GM13977 (cell line): ENCODE measurements at places on chromosomes 13 and 19.

- no peak for DNase-seq
These were observed 38.3 kb upstream of the SPRY2 start for GRCh38 chr13:80379245-80379644.

GRCh38 chr19:572743-573518 lies 535 bp downstream of the BSG start:
- peak; percentile 74 for DNase-seq

- DNase-seq: no peak
These were observed 123.9 kb downstream of the TUBA3C start for GRCh38 chr13:19057588-19058340.

DNA sequence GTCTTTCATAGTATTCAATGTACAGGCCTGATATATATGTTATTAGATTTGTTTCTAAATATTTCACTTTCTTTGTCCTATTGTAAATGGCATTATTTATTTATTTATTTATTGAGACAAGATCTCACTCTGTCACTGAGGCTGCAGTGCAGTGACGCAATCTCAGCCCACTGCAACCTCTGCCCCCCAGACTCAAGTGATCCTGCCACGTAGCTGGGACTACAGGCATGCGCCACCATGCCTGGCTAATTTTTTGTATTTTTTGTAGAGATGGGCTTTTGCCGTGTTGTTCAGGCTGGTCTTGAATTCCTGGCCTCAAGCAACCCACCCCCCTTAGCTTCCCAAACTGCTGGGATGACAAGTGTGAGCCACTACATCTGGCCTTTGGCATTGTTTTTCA lies 5.4 kb upstream of the GAS6 start:
- no peak for DNase-seq

DNA sequence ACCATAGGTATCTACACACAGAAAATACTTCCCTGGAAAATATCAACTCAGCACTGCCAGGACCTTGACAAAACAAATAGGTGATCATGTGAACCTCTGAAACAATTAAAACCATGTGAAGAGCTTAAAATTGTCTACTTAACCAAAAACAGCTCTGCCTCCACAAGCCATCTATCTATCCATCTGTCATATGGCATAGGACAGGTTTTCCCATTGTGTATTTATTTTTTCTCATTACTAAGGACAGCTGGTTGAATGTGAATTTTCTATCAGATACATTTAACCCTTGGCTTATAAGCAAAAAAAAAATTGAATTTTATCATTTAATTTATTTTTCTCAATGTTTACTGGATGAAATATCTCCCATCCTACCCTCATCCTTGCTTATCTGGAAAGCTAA lies 279.5 kb downstream of the PCDH9 start:
- DNase-seq: no peak

DNA sequence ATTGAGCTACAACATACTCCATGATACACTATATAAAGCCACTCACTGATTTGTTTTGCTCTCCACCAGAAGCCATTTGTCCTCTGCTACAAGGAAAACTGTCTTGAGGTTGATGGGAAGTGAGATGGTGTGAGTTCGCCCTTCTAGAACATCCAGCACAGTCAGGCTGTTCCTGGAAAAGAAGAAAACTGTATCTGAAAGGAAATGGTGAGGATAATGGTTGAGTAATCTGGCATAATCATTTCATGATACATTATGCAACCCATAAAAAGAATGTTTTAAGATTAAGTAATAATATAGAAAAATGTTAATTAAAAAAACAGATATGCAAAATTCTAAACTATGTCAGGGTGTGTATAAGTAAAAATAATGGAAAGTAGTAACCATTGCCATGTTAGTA lies 233.9 kb downstream of the RGCC start:
- DNase-seq: no peak

GRCh38 chr19:33849551-33850147 lies 53.0 kb downstream of the KCTD15 start:
- DNase-seq: no peak

DNA sequence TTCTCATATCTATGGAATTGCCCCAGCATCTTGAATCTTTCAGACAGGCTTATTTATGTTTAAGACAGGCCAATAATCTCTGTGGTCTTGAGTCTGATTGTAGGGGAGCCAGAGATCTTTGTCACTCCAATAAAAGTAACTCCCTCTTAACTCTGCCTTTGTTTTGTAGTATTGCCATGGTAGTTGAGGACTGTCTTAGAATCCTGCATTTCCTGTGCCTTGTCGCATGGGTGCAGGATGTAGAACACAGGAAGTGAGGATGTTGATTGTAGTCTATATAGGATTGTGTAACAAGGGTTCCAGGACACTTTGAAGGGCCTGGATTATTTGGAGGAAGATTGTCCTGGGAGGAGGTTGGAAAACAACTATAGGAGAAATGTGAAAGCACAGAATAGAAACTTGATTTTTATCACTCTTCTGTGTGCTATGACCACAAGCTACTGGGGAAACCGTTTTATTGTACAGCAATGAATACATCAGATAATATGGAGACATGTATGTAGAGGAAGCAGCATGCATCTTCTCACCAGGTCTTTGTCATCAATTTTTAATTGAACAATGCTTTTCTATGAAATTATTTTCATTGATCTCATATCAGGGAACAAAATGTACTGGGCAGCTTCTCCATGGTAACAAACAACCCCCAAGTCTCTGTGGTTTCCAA lies 411.7 kb downstream of the FGF9 start:
- DNase-seq: no peak

GRCh38 chr19:54206831-54207177 lies 6.1 kb downstream of the RPS9 start:
- no peak for DNase-seq

- DNase-seq: peak; percentile 84
These were observed 6.3 kb downstream of the PLEKHF1 start for GRCh38 chr19:29671393-29672160.

DNA sequence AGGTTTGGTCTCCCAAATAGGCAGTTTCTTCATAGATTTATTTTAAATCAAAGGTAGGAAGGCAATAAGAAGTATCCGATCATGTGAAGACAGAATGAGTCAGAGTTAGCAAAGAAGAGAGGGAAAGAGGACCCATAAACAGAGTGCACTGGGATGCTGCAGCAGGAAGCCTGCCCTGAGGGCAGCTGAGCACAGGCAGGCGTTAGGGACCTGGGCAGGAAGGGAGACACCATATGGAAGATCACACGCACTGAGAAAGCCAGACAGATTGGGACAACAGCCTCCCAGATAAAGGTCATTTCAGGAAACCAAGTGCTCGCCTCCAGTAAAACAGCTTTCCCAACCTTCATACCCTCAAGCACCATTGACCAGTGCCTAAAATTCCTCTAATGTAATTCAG lies 598.0 kb downstream of the EFNB2 start:
- DNase-seq: no peak

GRCh38 chr19:3029065-3029923 lies at the start of gene TLE2:
TLE2 (minus strand) TSS chr19:3029280; CDS start chr19:3028904, 376 bp downstream.
- peak; percentile 79 for DNase-seq

DNA sequence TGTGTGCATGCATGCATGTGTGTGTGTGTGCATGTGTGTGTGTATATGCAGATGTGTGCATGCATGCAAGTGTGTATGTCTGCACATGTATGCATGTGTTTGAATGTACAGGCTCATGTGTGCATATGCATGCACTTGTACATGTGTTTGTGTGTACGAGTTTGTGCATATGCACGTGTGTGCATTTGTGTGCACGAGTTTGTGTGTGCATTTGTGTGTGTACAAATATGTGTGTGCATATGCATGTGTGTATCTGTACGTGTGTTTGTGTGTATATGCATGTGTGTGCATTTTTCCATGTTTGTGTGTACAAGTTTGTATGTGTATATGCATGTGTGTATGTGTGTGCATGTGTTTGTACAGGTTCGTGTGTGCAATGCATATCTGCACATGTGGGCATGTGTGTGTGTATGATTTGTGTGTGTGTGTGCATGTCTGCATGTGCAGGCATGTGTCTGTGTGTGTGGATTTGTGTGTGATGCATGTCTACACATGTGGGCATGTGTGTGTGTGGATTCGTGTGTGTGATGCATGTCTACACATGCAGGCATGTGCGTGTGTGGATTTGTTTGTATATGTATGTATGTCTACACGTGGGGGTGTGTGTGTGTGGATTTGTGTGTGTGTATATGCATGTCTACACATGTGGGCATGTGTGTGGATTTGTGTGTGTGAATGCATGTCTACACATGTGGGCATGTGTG lies 57.1 kb downstream of the F2RL3 start:
- no peak for DNase-seq

- DNase-seq: no peak
These were observed 9.2 kb upstream of the SERP2 start for GRCh38 chr13:44364345-44365000.
